OCI-M1 (cell line): ENCODE measurements at places on chromosomes 1 and 21.

DNA sequence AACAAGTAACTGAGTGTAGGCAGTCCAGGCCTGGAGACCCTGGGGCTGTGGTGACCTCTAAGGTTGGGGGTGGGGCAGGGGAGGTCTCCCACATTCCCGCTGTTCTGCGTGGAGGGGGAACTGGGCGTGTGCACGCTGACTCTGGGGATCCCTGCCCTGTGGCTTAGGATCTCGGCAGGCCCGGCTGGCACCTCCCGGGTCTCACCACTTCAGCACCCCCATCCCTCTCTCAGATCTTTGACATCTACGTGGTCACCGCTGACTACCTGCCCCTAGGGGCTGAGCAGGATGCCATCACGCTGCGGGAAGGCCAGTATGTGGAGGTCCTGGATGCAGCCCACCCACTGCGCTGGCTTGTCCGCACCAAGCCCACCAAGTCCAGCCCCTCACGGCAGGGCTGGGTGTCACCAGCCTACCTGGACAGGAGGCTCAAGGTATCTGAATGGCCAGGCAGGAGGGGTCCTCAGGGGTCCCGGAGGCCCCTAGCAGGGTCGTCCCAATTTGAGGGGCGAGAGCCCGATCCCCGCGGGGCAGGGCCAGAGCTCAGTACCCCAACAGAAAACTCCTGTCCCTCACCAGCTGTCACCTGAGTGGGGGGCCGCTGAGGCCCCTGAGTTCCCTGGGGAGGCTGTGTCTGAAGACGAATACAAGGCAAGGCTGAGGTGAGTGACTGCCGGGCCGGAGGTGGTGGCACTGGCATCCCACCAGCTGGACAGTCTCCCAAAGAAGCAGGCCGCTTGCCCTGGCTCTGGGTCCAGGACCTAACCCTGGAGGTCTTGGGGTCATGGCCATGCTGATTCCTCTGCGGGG lies 68.7 kb downstream of the TRIM11 start:
- DNase-seq: no peak

GRCh38 chr1:13786541-13786940 lies 86.6 kb downstream of the PRDM2 start:
- no peak for DNase-seq

DNA sequence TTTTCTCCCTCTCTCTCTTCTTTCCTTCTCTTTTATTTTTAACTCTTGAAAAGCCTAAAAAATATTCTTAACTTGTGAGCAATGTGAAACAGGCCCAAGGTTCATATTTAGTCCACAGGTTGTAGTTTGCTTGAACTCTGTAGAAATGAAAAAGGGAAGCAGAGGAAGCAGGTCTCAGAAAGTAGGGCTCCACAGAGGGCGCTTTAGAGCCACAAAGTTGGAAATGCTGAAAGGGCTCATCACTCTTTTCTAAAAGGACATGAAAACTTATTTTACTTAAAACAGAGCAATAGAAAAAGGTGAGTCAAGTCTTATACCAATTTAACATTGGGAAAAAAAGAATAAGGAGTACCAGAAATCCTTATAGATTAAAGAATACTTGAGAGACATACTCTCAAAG lies 247.0 kb downstream of the USP25 start:
- peak; percentile 62 for DNase-seq

DNA sequence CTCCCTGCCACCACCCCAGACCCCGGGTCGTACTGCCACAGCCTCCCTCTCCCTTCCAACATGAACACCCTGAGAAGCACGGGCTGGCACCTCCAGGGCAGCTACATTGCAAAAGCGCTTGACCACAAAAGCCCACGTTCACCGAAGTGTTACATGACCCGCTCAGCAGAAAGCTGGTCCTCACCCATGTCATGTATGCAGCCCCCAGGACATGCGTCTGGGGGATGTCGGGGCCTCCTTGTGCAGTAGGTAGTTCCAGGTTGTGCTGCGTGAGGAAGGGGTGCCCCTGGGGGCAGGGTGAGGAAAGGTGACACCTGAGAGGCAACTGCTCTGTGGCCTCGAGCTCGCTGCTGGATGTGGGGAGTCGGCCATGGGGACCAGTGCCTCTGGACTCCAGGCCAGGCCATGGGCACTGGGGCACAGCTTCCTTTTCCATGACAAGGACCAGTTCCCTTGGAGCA lies 102.0 kb upstream of the C1orf174 start:
- no peak for DNase-seq

DNA sequence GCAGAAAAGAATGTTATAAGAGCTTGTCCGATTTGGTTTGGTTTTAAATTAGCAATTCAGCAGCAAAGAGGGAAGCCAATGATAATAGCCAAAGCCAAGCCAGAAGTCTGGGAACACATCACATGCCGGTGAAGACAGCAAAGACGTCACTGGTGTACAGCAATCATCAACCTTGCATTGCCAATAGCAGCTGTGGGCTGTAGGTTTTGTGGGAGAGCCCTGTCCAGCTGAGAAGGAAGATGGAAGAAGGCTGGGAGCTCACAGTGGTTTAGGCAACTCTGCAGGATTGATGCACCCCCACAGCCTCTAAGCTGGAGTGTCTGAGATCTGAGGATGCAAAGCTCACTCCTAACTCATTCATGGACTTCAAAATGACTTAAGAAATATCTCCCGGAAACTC lies 338.7 kb downstream of the SIPA1L2 start:
- no peak for DNase-seq

DNA sequence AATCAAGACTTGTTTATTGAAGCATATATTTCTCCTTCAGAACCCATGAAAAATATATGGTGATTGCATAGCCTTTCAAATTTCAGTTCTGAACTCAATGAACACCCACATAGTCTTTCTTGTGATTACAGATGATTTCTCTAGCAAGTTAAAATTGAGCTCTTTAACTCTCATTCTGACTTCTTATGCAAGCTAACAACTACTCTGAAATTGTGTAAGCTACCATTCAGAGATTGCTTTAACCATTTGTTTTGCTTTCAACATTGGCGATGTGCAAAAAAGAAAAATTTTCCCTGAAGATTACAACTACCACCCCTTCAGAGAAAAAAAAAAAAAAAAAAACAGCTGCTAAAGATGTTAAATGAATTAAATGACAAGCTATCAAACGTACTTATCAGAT lies 193.9 kb downstream of the DAB1 start:
- DNase-seq: no peak
